CD14-positive monocyte (primary cell): ENCODE measurements at places on chromosomes 1 and 21. TPM values are rescaled to one million over a fixed set of nuclear protein-coding genes. Genes with fewer than 3 reads are reported as not detected.

GRCh38 chr1:227315629-227316346 is 2.5 kb downstream of the CDC42BPA start:
- peaks cover 13% of the 10 kb centered on the region for H3K4me1 ChIP-seq
- DNase-seq: no peak
- H3K27me3 ChIP-seq: peaks cover 32% of the 10 kb centered on the region
- no peak overlapping the region for H3K27ac ChIP-seq

GRCh38 chr1:245978915-245979314 is 528.2 kb downstream of the SMYD3 start:
- no peaks in the 10 kb centered on the region for H3K36me3 ChIP-seq
- no peak for DNase-seq
- H3K4me3 ChIP-seq: no peak overlapping the region
- no peaks in the 10 kb centered on the region for H3K27me3 ChIP-seq
- no peaks in the 10 kb centered on the region for H3K4me1 ChIP-seq

GRCh38 chr1:12177999-12178441 is 11.2 kb downstream of the TNFRSF1B start:
- peak; percentile 99 for DNase-seq
- peaks cover 100% of the 10 kb centered on the region for H3K4me1 ChIP-seq
- no peaks in the 10 kb centered on the region for H3K27me3 ChIP-seq
- H3K27ac ChIP-seq: peak overlapping the region; percentile 99
- H3K4me3 ChIP-seq: no peak overlapping the region

DNA sequence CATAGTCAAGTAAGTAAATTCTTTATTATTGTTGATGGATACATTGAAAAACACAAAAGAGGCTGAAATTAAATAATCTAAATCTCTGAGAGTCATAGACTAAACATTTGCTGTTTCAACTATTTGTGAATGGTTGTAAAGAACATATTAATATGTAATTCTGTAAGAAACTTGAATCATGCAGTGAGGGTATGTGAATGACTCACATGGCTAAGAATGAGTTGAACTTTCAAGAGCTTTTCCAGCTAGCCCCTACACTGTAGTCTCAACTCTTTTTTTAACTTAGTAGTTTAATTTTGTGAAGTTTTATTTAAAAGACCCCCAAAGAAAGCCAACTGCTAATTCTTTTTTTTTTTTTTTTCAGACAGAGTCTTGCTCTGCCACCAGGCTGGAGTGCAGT is 588.1 kb downstream of the DPYD start:
- H3K27ac ChIP-seq: no peak overlapping the region
- no peaks in the 10 kb centered on the region for H3K36me3 ChIP-seq
- H3K27me3 ChIP-seq: no peaks in the 10 kb centered on the region
- no peak for DNase-seq

DNA sequence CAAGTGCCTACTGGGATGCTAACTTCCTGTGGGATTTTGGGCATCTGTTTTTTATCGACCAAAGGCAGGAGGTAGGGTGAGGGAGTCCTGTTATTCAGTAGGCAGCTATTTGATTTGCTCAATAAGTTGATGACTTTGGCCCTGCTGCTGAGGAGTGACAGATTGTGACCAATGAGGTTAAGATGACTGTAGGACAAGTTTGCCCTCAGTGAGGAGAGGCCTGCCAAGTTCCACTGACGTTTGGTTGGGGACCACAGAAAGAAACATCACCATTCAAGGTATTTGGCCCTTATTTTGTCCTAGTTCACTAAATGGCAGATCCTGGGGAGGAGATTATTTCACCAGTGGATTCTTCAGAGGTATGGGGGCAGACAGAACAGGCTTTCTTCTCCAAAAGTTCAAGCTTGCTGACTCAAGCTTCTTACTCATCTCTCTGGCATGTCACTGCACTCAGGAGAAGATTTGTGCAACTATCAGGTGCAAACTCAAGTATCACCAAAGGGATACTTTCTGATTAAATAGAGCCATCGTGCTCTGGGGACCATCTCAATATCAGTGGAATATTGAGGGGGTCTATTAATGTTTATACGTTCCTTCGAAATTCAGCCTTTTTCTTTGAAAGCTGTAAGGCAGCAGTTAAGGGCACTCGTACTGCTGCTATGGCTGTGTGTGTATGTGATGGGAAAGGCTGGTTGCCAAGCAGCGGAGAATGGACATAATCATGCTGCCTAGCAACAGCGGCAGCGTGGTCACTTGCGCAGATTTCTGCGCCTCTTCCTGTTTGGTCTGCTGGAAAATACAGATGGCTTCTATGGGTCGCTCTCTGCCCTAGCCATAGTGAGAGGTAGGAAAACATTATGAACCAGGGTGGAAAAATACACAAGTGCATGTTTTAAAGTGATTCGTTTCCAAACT is 78.7 kb downstream of the PBX1 start:
- no peaks in the 10 kb centered on the region for H3K36me3 ChIP-seq
- no peak for DNase-seq
- no peak overlapping the region for H3K4me3 ChIP-seq
- H3K4me1 ChIP-seq: no peaks in the 10 kb centered on the region
- H3K27me3 ChIP-seq: no peaks in the 10 kb centered on the region

DNA sequence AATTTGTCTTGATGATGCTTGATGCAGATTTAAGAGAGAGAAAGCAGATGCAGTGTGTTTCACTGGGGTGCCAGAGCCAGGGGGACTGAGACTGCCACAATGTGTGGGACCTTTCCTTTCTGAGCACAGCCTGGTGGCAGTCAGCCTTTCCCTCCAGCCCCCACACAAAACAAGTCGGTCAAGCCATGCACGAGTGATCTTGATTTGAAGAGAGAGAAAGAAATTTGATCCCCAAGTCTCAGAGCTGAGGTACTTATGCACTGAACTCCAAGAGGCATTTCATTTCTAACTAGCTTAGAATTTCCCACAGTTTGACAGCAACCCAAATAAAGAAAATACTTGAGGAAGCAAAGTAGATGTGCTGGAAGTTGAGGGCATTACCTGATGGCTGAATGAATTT is 193.8 kb downstream of the ST6GALNAC3 start:
- H3K27ac ChIP-seq: no peak overlapping the region
- no peaks in the 10 kb centered on the region for H3K27me3 ChIP-seq
- no peaks in the 10 kb centered on the region for H3K36me3 ChIP-seq
- no peak overlapping the region for H3K4me3 ChIP-seq
- DNase-seq: no peak

DNA sequence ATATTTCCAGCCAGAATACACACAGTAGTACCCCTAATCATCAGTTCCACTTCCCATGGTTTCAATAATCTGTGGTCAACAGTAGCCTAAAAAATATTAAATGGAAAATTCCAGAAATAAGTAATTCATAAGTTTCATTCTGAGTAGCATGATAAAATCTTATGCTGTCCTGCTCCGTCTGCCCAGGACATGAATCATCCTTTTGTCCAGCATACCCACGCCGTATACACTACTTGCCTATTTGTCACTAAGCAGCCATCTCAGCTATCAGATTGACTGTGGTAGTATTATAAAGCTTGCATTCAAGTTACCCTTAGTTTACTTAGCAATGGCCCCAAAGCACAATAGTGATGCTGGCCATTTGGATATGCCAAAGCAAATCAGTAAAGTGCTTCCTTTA is 118.7 kb downstream of the SLC5A9 start:
- no peak overlapping the region for H3K27ac ChIP-seq
- no peak overlapping the region for H3K4me3 ChIP-seq
- H3K27me3 ChIP-seq: no peaks in the 10 kb centered on the region
- no peaks in the 10 kb centered on the region for H3K36me3 ChIP-seq
- H3K4me1 ChIP-seq: no peaks in the 10 kb centered on the region
- DNase-seq: no peak

DNA sequence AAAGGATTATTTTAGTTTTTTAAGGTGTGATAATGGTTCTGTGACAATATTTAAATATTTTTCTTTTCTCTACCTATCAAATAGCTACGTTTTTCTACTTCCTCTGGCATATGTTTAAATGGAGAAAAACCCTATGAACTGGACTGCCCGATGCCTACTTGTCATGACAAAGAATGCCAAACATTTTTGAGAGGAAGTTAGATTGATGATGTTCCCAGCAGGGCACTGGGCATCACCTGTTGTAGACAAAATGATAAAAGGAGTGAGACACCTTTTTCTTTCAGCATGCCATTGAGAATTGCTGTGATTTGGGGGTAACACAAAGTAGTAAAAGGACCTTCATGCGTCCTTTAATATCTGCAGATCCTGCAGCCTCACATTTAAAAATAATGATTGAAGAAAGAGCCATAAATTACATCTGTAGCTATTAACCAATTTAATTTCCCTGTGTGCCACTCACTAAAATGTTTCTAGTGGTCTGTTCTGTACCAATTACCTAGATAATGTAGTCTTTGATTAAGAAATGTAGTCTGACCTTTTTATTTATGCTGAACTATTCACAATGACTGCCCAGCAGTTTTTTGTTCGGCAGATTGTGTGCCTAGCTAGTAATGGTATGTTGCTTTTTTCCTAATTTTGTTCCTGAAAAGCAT is 47.6 kb downstream of the RPL5 start:
- no peak for DNase-seq
- no peaks in the 10 kb centered on the region for H3K36me3 ChIP-seq
- peaks cover 11% of the 10 kb centered on the region for H3K4me1 ChIP-seq
- H3K27ac ChIP-seq: no peak overlapping the region

- H3K4me1 ChIP-seq: no peaks in the 10 kb centered on the region
- no peaks in the 10 kb centered on the region for H3K36me3 ChIP-seq
- no peaks in the 10 kb centered on the region for H3K27me3 ChIP-seq
- DNase-seq: no peak
- no peak overlapping the region for H3K4me3 ChIP-seq
Observed at GRCh38 chr1:14970799-14971141, 182.8 kb upstream of the TMEM51 start.

DNA sequence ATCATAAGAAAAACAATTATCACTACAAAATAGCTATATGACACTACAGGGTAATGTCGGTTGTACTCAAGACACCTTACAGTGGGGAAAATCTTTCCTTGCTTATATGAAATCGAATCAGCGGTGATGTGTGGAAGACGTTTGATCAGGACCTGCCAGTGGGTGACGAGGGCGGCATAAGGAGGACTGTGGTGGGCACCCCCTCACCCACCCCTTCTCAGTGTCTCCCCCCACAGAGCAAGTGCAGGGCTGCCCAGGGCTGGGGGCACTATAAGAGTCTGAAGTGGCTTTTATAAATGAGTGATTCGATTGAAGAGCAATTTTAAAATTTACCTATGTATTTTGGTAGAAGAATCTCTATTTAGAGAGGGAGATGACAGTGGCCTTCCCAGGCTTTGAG is 35.8 kb downstream of the CRYAA start:
- no peak overlapping the region for H3K4me3 ChIP-seq
- no peaks in the 10 kb centered on the region for H3K27me3 ChIP-seq
- no peak for DNase-seq
- H3K27ac ChIP-seq: no peak overlapping the region
- H3K36me3 ChIP-seq: no peaks in the 10 kb centered on the region

Gene LCE2A
- not detected in 2 replicates for polyA plus RNA-seq

Gene DENND2C
- 0.07 TPM for polyA plus RNA-seq

Gene ACTA1
- 0.11 and 0.72 TPM in 2 replicates for polyA plus RNA-seq

Gene PADI4
- 160 TPM for polyA plus RNA-seq

Gene DIPK1A
- 1.4 TPM for polyA plus RNA-seq

Gene PTCH2
- 0.45 and 0.71 TPM in 2 replicates for polyA plus RNA-seq
